ENCODE measurements at places on chromosomes 12 and 14.

- DNase-seq: no peak
Measured at GRCh38 chr12:82660541-82661325, 26.0 kb upstream of the TMTC2 start.

- DNase-seq: no peak
Measured at GRCh38 chr12:40999210-40999609, 188.9 kb upstream of the PDZRN4 start.

DNA sequence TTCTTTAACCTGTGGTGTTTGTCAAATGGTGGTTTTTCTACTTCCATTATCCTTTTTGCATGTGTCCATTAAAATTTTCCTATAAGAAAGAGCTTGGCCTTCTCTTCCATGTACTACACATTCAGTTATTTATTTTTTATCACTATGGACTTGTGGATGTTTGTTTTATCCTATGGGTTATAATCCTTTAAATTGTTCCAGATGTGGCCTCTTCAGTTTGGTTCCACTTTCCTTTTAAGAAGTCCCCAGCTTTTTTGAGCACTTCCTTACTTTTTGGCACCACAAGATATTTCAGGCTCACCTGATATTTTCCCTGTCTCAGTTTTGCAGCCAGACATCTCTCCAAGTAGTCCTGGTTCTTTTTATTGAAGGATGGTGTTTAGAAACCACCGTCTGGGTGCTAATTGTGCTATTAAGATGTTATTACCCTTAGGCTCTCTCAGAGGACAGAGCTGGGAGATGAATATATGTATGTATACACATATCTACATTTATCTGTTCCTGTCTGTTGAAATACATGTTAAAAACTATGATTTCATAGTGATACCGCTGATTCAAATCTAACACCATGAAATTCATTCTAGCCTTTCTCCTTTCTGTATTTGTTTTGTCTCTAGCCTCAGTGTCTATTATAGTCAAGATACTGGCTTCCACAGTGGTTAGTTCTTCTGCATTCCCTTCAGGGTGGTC is 408.5 kb upstream of the RGS6 start:
- DNase-seq: no peak

GRCh38 chr12:23855813-23856212 is 93.7 kb downstream of the SOX5 start:
- DNase-seq: no peak

- no peak for DNase-seq
Measured at GRCh38 chr12:61538951-61539350, 721.3 kb upstream of the USP15 start.

DNA sequence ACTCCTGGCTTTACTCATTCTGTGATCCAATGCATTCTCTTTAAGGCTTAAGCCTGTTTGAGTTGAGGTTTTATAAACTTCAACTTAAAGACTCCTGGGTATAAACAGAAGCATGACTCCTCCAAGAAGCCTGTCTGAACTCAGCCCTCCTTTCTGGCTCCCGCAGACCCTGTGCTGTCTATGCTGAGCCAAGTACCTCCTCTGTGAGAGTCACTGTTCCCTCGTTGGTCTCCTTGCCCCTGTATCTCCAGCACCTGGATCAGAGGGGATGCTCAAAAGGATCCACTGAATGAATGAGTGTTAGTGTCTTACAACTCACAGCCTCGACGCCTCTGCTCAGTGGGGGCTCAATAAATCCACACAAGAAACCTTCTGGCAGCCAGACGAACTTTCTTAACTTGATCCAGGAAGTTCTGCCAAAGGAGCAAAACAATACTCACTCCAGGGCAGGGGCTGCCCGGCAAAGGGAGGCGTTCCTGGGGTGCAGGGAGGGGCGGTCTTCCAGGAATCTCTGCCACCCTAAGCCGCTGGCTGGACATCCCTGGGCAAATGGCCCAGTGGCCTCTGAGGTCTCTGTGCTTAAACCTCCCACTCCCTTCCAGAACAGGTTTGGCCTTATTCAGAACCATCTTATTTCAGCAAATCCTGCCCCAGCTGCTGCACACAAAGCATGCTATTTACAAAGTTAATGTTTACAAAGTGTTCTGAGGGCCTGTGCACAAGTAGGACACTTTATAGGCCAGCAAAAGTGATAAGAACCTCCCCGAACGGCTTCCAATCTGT is 32.9 kb downstream of the MAP1LC3B2 start:
- DNase-seq: no peak

- DNase-seq: no peak
Measured at GRCh38 chr12:27982385-27982784, 9.9 kb upstream of the PTHLH start.

- peak; percentile 9 for DNase-seq
Measured at GRCh38 chr12:102811110-102811737, 105.8 kb downstream of the PAH start.

DNA sequence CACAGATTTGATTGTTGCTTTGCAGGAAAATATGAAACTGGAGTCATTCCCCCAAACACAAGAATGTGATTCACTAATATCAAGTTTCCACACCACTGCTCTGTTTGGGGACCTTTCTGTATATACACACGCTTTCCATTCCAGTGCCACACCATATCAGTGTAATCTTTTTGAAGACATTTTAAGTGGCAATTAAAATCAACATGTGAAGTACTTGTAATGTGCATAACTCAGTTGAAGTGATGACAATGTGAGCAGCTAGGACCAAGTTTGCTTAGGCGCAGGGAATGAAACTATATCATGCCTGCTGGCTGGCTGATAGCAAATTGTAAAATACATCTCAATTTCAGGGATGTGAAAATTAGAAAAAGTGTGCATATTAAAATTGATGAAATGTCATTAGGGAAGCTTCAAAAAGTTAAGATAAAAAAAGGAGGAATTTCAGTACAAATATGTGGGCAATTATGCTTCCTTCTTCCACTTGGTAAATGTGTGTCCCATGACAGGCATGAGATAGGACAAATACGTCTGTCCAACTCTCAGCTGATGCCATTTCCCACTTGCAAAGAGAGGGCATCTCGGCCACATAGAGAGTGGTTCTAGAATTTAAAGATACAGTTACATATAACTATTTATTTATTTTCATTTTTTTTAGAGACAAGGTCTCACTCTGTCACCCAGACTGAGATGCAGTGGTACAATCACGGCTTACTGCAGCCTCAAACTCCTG is 43.7 kb downstream of the HSPB8 start:
- no peak for DNase-seq

DNA sequence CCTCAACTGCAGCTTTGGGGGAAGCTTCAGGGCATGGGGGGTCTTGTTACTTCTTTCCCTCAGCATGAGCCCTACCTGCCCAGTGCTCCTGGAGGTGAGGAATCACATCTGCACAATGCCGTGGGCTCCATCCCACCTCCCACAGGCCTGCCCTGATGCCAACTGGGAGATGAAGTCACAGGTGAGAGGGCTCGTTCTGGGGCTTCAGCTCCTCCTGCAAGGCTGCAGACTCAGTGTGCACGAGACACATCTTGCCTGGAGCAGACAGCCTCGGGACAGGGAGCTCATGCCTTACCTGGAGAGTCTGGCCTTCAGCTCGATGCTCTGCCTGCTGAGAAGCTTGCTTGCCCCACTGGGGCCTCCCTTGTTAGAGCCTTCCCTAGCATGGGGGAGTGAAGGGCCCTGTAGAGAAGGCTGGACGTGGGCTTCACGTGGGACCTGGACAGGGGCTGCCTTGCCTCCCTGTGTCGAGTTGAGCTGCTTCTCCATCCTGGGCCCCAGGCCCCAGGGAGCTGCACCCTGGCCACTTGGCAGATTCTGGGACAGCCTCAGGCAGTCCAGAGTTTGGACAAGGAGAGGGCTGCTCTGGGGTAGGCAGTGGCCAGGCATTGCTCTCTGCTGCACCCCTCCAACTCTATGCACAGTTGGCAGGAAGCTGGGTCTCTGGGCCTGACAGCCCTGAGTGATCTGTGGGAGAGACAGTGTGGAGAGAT is 171.4 kb downstream of the KIF26A start:
- no peak for DNase-seq

- DNase-seq: no peak
Measured at GRCh38 chr12:92540782-92541423, 161.9 kb upstream of the PLEKHG7 start.

DNA sequence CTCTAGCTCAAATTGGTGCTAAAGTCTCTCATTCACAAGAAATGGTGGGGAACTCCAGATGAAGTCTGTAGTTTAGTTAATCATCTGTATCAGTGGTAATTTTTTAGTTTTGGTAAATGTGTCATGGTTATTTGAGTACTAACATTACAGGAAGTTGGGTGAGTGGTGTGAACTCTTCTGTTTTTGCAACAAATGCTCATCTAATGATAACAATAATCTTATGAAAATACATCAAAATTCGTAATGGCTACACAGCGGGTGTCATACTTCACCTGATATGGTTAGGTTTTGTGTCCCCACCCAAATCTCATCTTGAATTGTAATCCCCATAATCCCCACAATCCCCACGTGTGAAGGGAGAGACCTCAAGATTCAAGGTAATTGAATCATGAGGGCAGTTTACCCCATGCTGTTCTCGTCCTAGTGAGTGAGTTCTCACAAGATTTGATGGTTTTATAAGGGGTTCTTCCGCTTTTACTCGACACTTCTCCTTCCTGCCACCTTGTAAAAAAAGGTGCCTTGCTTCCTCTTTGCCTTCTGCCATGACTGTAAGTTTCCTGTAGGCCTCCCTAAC is 209.3 kb upstream of the FOXN3 start:
- no peak for DNase-seq

GRCh38 chr12:84793558-84794367 is 118.8 kb downstream of the SLC6A15 start:
- no peak for DNase-seq

- no peak for DNase-seq
Measured at GRCh38 chr12:113984464-113984863, 18.3 kb upstream of the RBM19 start.

GRCh38 chr12:127300075-127300474 is 966.9 kb upstream of the TMEM132C start:
- DNase-seq: no peak

DNA sequence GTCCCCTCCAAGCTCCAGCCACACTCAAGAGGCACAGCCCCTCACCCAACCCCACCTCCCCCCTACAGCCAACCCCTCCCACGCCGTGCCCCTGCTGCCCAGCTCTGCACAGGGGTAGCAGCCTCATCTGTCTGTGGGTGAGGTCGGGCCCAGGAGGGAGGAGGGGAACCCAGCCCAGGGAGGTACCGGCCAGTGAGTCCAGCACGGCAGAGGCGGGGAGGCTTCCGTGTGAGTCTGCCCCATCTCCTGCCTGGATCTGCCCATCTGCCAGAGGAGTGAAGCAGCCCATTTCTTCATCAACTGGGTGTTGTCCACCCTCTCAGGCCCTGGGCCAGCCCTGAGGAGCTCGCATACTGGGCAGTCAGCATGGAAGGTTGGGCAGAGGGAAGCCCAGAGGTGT is 54.2 kb downstream of the CCNK start:
- DNase-seq: no peak

GRCh38 chr14:81453166-81453766 is 53.1 kb upstream of the STON2 start:
- no peak for DNase-seq

GRCh38 chr14:68891851-68892660 is 87.0 kb downstream of the ACTN1 start:
- DNase-seq: no peak

- no peak for DNase-seq
Measured at GRCh38 chr14:73833034-73833433, 18.6 kb upstream of the PTGR2 start.

GRCh38 chr12:131929581-131930456 is 743 bp downstream of the PUS1 start:
- no peak for DNase-seq

- no peak for DNase-seq
Measured at GRCh38 chr12:4164559-4165558, 108.7 kb upstream of the CCND2 start.

- no peak for DNase-seq
Measured at GRCh38 chr14:103259801-103260628, 74.0 kb upstream of the EIF5 start.

- DNase-seq: no peak
Measured at GRCh38 chr14:53108292-53109104, 44.6 kb downstream of the DDHD1 start.

GRCh38 chr12:55314043-55314442 is at the start of gene OR6C1:
Gene OR6C1, plus strand, starts transcription at chr12:55314343. Its CDS starts 6,257 bp downstream, at chr12:55320600.
- no peak for DNase-seq

DNA sequence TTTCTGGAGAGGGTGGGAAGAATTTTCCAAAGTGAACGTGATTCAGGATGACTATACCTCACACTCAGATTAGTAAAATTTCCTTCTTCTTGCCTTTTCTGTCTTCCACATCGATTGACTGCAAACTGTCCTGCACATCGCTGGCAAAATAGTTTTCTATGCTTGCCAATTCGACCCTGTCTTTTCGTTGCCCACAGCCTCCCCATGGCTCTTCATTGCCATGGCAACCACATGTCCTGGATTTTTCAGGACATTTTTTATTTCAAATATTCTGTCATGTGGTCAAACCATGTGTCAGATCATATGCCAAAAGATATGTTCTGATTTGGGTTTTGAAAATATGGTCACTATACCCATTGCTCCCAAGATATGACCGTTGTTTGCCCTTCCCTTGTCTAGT is 46.9 kb upstream of the OTX2 start:
- DNase-seq: no peak

DNA sequence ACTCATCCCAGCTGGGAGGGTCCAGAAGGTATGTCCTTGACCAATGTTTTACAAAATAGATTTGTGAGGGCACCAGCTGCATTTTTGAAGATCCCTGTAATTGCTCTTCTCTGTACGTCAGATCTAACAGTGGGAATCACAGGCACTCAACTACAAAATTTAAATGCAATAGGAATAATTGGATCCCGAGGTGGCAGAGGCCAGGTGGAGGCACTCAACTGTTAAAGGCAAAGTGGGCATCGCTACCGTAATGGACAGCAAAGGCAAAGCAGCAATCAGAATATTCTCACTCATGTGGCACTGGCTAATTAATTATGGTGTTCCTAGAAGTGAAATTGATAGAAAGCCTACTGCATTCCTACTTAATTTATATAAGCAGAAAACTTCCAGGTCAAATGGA is 27.9 kb upstream of the PSMC1 start:
- DNase-seq: no peak

GRCh38 chr14:75279153-75279762 is 630 bp downstream of the FOS start:
- no peak for DNase-seq

GRCh38 chr12:130620756-130621155 is 95.3 kb downstream of the RIMBP2 start:
- DNase-seq: no peak

DNA sequence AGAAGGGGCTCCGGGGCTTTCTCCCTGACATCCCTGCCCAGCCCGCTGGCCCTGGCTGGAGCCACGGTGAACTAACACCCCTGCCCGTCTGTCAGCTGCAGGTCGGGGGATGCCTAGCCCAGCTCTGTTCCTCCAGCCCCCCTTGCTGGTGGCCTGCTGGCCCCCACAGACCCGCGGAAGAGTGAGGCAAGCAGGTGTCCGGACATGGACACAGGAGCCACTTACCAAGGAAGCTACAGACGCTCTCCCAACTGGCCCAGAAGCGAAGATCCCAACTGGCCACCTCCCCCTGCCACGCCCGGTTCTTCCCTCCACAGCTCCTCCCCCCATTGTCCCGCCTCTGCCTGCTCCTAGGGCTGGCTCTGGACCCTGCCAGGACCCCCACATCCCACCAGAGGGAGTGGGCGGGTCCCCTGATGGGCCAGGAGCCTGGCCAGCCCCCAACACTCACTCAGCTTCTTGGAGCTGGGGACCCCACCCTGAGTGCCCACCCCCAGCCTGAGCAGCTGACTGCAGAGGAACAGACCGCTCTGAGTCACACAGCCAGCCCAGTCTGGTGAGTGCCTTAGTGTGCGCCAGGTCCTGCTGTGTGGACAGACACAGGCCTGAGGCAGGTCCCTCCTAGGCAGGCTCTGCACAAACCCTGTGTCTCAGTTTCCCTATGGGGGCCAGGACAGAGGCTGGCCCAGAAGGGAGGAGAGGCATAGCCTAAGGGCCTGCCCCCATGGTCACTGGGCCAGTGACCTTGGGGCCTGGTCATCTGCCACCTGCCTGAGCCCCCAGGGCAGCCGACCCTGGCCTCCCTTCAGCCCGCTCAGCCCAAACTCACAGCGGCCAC is 7.7 kb downstream of the AHNAK2 start:
- DNase-seq: no peak
